Sigmoid colon (tissue), 7 donors: ENCODE measurements at places on chromosomes 4 and X. TPM values are rescaled to one million over a fixed set of nuclear protein-coding genes. Genes with fewer than 3 reads are reported as not detected.

DNA sequence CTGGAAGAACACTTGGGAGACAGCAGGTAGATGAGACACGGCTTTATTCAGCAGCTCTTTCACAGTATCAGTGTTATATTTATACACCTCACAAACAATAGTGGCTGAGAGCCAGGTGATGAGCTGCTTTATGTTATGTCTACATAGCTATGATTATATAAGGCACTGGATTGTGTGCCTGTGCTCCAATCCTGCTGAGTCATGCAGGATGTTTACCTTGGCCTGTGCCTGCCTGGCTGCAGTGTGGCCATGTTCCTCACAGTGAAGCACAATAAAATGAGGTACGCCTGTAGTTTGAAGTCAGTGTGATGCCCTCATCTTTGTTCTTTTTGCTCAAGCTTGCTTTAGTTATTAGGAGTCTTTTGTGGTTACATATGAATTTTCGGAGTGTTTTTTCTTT lies 31.3 kb downstream of the CXCL13 start:
- no peak for DNase-seq

DNA sequence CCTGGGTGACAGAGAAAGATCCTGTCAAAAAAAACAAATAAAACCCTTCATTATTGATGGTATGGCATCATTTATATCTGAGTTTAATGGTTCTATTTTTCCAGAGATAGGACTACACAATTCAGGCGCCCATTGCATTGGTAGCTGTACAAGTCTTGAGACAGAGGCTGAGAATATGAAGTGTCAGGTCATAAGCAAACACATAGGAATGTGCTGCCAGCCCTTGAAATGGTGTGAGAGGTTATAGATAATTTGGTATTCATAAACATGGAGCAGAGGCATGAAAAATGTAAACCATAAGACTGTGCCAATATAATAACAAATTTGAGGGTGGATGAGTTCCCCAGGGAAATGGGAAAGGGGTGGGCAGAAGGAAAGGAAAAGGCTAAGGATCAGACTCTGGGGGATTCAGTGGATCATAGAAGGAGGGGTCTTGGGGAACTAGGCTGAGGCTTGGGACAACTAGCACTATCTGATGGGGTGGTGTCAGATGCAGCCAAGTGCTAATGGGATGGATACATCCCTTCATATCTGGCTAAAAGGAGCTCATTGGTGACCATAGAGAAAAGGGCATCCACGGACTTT lies 50.8 kb downstream of the MAOA start:
- no peak for DNase-seq

- peak; percentile 78 for DNase-seq
Measured at GRCh38 chr4:123505095-123506010, 108.8 kb downstream of the SPRY1 start.

DNA sequence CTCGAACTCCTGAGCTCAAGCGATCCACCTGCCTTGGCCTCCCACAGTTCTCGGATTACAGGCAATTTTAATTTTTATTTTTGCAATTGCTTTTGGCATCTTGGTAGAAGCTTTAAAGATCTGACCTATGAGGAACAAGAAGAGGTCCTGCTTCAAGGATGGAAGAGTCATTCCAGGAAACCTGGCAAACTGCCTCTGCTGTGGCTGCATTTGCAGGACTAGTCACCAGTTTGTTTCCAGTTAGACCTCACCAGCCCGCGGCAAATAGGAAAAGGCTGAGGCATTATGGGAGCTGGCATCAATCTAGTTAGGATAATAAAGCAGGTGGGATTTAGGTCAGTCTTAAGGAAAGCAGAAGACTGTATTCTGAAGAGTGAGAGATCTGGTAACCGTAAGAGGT lies 51.9 kb upstream of the LAS1L start:
- DNase-seq: no peak

DNA sequence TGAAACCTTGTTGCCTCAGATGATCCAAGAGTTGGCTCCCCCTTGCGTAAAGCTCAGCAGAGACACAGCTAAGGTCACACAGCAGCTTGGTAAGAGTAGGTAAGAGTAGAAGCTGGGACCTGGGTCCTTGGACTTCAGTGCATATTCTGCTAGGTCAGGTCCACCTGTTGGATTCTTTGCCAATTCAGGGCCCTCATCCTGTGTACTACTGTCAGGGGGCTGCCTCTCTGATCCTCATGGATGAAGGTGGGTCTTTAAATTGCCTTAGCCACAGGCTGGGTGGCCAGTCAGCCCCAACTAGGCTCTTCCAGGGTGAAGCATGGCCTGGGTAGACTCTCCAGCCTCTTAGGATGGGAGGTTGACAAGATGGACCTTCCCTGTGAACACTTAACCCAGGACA lies 155.8 kb downstream of the AMMECR1 start:
- DNase-seq: no peak

GRCh38 chr4:155673453-155673979 lies 6.9 kb downstream of the GUCY1A1 start:
- DNase-seq: no peak

DNA sequence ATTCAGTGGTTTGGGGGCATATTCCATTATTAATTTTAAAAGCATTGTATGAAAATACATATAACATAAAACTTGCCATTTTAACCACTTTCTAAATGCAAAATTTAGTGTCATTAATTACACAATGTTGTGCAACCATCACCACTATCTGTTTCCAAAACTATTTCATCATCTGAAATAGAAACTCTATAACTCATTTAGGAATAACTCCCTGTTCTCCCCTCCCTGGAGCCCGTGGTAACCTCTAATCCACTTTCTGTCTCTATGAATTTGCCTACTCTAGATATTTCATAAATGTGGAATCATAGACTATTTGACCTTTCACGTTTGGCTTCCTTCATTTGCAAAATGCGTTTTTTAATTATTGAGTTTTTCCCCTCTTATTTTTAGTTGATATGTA lies 101.4 kb upstream of the GPC4 start:
- DNase-seq: no peak

DNA sequence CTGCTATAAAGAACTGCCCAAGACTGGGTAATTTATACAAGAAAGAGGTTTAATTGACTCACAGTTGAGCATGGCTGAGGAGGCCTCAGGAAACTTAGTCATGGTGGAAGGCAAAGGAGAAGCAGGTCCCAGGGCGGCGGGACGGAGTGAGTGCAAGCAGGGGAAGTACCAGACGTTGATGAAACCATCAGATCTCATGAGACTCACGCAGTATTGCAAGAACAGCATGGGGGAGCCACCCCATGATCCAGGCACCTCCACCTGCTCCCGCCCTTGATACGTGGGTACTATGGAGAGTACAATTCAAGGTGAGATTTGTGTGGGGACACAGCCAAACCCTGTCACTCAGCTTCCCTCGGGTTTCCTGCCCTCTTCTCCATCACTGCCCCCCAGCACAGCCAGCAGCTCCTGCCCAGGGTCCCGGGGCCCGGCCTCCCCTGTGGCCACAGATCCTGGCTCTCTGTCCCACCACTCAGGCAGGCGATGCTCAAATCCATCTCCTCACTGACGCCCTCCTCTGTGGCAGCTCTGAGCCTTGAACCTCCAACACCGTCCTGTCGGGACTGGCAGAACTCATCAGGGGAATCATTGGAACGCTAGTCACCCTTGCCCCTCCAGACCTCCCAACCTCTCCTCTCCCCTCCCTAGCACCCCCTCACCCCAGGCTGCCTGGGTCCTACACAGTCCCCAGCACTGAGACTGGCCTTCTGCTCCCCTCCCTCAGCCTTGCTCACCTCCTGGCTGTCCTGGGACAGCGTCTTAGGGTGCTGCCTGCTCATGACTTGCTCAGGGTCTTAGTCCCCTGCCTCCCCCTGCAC lies 37.6 kb downstream of the FGFRL1 start:
- DNase-seq: peak; percentile 60

GRCh38 chr4:145014365-145014764 lies 83.6 kb downstream of the ANAPC10 start:
- DNase-seq: no peak

- DNase-seq: no peak
Measured at GRCh38 chr4:35649778-35650177, 594.5 kb downstream of the ARAP2 start.

GRCh38 chrX:110036162-110037033 lies 33.5 kb downstream of the TMEM164 start:
- DNase-seq: no peak

DNA sequence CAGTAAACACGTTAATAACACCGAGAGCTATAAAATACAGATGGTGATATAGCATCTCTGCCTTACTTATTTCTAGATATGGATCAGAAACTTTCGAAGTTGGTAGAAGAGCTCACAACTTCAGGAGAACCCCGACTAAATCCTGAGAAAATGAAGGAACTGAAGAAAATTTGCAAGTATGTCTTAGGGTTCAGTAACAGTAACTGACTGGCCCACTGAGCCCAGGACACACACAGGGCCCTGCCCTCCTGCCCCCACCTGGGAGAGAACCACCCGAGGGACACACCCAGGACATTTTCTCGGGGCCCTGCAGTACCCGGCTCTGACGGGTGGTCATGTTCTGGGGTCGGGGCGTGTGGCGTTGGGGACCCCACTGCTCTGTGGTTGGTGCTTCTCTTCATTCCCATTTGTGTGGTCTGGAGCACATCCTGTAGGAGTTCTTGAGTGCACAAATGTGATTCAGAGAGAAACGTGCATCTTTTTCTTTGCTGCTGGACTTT lies 1.1 kb downstream of the UVSSA start:
- no peak for DNase-seq

DNA sequence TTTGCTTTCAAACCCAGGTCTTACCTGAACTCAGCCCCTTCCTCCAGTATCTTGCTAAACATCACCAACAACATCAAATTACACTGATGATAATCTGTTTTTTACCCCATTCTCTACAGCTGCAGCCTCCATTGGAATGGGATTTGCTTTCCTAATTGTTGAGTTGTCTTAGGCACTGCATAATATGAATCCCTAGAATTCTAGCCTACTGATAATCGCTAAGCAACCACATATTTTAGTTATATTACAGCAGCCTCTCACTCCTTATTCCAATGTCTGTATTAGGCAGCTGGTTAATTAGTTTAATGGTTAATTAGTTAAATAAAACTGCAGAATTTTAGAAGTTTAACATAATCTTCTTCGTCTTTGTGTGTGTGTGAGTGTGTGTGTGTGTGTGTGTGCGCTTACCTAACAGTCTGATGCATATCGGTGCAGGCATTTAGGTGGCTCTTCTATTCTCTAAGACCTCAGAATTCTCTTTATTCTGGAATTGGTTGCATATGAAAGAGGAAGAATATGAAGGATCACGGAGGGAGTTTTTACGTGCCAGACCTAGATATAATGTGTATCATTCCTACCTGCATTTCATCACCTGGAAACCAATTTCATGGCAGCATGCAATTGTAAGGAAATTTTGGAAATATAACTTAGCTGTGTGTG lies 5.3 kb upstream of the COMMD8 start:
- DNase-seq: no peak

DNA sequence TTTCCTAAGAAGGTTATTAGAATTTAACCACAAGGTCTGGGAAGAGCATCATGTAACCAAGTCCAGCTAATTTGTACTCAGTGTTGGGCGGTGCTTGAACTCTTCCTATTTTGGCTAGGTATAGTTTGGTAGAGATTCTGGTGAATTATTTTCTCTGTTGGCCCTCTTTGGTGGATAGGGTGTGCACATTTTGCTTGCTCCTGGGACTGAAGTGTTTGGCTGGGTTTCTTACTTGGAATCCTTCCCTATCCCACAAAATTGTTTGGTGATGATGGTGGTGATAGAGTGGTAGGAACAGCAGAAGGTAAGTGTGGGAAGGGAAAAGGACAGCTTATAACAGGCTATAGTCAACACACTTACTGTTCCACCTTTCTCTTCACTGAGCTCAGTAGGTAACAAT lies 194.8 kb upstream of the GPC4 start:
- no peak for DNase-seq

DNA sequence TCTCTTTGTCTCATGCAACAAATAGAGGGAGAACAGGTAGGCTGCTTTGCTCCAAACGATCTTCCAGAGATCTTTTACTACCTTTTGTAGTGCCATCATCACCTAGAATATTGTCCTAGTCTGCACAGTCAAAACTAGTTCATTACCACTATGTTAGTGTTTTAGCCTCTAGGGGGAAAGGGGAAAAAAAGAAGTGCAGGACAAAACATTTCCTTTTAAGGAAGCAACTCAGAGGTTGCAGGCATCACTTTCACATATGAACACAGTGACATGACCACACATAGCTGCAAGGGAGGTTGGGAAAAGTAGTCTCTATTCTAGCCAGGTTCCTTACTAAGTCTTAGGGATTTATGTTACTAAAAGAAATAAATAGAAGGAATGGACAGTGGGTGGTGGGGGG lies 39.3 kb upstream of the RAP2C start:
- no peak for DNase-seq

DNA sequence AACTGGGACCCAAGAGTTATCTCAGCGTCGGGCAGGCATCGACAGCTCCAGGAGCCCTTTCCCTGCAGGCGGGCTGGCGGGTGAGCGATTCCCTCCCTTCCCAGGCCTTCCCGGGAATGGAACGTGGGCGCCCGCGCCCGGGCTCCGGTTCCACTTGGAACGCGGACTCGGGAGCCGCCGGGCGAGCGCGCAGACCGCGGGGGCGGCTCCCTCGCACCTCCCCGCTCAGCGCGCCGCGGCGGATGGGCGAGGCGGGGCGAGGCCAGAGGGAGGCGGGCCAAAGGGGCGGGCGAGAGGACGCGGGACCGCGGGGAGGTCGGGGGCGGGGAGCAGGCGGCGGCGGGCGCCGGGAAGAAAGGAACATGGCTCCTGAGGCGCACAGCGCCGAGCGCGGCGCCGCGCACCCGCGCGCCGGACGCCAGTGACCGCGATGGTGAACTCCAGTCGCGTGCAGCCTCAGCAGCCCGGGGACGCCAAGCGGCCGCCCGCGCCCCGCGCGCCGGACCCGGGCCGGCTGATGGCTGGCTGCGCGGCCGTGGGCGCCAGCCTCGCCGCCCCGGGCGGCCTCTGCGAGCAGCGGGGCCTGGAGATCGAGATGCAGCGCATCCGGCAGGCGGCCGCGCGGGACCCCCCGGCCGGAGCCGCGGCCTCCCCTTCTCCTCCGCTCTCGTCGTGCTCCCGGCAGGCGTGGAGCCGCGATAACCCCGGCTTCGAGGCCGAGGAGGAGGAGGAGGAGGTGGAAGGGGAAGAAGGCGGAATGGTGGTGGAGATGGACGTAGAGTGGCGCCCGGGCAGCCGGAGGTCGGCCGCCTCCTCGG lies at the start of gene PKD2:
PKD2 (plus strand) TSS at position 332 of the 818 bp plus-strand sequence; CDS start at position 431, 99 bp downstream.
- DNase-seq: peak; percentile 94

DNA sequence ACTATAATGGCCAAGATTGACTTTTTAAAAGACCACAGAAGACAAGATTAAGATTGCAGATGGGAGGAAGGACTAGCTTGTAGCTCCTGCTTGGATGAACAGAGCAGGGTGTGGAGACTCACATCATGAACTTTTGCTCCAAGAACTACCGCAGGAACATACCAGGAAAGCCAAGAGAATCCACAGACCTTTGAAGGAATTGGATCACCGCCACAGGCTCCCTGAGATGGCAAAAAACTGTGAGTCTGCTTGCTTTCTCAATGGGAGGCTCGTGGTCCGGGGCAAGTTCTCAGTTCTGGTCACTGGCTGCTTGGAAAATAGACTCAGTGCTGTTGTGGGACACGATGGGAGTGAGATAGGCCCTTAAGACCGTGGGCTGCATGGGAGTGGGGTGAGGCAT lies 276.6 kb downstream of the CCSER1 start:
- DNase-seq: no peak

ITM2A gene
- 21.8 TPM for total RNA-seq

RAI2 gene
- total RNA-seq: 19.6 TPM

ADGRG2 gene
- total RNA-seq: 0.68 TPM

SORCS2 gene
- 4.1 TPM for total RNA-seq

BEND4 gene
- not detected for total RNA-seq

NUDT10 gene
- 11.8 TPM for total RNA-seq
